Stimulated activated CD4-positive, alpha-beta T cell treated with anti-CD3 and anti-CD28 coated beads, TNF-alpha, amount 100 ng/mL, for 24 hours (primary cell): ENCODE measurements at places on chromosomes 12 and 14.

DNA sequence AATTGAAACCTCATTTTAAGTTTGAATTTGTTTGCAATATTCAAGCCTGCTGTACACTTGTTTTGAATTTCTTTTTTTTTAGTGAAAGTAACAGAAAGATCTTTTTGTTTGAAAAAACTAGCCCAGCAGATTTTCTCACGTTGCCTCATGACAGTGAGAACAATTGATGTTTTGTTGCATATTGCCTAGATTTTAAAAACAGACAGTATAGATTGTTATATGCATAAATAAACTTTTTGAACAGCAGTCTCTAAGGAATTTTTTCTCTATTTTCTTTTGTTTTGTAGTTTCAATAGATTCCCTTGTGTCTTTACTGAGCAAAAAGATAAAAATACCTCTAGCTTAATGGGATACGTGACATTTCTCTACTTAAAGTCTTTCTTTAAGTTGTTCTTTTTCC is 15.4 kb downstream of the OR6C6 start:
- no peak for DNase-seq

DNA sequence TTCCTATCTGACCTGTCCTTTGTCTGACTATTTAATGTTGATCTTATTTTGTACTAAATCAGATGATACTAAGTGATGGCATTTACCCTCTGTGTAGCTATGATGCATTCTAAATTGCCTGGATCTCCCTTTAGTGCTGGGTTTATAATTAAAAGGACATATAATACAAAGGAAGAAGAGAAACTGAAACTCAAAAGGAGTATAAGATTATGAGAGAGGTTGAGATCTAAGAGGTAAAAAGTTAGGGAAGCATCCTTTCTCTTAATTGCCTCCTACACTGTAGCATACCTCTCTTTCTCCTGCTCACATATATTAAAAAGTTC is 86.9 kb upstream of the MON2 start:
- no peak for DNase-seq

DNA sequence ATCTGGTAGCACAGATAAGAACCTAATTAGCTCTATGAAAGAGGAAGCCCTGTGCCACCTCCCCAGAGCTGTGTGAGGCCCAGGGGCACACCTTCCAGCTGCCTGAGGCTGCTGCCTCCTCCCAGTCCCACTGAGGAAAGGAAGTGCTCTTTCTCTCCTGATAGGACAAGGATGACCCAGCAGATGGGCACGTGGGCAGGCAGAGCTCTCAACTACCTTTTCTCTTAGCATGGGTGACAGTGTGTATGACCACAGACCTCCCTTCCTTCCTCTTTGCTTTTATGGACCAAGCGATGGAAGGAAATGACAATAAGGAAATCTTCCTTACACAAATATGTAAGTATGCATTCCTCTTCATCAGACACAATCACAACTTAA is 127.6 kb upstream of the AMIGO2 start:
- DNase-seq: no peak

DNA sequence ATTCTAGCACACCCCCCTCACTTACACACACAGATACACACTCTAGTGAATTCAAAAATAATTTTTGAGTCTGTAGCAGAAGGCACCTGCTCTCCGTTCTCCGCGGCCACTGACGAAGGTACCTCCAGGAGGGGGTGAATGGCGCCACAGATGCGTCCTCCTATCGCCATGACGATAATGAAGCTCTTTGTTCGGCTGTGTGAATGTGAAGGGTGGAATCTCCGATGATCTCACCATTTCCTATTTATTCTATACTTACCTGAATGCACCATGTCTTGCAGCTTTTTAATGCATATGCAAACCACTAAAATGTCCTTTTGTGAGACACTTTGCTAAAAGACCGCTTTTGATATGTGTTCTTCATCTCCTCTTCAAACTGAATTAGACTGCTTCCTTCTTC is 162.7 kb downstream of the EGLN3 start:
- no peak for DNase-seq

DNA sequence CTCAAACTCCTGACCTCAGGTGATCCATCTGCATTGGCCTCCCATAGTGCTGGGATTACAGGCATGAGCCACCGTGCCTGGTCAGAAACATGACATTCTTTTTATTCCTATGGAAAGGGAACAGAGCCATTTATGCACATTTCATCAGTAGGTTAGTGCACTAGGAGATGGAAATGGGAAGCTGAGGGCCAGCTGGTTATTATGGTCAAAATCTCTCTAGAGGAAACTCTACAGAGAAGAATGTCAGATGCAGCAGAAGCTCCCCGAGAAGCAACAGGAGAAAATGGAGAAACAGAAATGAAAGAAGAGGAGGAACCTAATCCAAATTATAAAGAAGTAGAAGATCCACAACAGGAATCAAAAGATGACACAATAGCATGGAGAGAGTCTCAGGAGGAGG is 2.7 kb downstream of the CFAP251 start:
- no peak for DNase-seq

DNA sequence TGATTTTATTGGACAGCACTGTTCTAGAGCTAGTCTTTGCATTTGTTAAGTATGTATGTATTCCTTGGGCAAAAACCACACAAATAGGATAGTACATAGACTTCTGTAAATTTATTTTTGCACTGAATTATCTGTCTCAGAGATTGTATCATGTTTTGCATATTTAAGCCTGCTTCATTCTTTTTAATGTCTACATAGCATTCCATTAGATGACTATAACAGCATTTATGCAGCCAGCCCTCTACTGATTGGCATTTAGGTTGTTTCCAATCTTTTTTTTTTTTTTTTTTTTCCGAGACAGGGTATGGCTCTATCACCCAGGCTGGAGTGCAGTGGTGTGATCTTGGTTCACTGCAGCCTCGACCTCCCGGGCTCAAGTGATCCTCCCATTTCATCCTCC is 34.5 kb downstream of the SYNDIG1L start:
- DNase-seq: no peak

DNA sequence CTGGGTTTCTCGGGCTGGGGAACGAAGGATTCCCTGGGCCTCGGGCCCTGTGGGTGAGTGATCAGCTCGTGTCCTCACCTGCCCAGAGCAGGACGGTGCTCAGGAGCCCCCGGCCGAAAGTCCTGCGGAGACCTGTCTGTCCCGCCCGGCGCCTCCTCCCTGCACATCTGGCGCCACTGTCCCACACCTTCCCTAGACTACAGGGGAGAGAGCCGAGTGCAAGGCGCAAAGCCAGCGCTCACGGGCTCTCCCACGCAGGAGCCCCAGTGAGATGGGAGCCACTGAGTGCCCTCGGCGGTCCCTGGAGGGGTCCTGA is 13.1 kb upstream of the TEX22 start:
- DNase-seq: no peak

DNA sequence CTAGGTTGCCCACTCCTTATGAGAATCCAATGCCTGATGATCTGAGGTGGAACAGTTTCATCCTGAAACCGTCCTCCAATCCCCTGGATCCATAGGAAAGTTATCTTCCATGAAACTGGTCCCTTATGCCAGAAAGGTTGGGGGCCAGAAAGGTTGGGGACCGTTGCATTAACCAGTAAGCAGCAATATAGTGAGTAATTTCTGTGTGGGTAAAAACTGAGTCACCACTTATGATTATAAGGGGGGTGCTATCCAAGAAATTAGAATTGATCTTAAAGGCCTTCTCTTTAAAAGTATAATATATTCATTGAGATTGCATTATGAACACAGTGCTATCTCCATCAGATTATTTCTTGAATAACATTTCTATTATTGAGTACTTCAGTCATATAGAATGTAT is 97.2 kb downstream of the PCNX1 start:
- DNase-seq: no peak

DNA sequence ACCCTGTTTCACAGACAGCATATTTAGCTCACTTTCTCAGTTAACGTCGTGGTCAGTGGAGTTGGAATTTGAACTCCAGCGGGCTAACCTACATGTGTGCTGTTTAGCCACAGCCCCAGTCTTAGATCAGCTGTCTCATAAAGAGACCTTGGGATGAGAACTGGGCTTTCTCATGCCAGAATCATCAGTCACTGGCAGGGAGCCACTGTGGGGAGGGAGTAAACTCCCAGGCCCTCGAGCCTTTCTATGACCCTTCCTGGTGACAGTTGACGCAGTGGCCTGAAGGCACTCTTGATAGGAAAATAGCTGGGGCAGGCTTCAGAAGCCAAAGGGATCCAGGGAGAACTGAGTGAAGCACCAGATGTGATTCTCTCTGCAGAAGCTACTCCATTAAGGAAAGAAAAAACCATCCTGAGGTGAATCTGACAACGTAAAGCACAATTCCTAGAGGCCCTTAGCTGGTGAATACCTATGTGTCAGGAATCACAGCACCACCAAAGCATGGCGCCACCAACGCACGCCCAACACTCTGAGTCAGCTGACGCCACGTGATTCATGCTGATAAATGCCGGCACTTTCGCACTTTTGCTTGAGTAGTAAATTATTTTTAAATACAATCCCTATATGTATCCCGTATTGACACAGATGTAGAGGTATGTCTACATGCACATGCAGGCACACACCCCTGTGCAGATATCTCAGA is 279.6 kb upstream of the TMEM132C start:
- no peak for DNase-seq

DNA sequence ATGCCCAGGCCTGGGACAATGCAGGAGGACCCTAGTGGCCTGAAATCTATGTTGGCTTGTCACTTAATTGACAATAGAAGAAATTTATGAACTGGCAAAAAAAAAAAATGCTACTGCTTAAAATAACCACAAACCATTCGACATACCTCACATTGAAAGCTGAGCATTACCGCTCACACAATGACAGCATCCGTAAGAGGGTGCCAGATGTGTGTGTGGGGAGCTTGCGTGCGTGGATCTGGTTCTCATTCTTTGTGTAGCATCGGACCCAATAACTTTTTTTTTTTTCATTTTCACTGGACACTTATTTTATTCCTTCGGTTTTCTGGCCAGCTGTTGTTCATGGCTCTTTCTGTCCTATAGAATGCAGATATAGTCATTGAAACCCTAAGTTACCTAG is 216.7 kb downstream of the VRK1 start:
- no peak for DNase-seq

DNA sequence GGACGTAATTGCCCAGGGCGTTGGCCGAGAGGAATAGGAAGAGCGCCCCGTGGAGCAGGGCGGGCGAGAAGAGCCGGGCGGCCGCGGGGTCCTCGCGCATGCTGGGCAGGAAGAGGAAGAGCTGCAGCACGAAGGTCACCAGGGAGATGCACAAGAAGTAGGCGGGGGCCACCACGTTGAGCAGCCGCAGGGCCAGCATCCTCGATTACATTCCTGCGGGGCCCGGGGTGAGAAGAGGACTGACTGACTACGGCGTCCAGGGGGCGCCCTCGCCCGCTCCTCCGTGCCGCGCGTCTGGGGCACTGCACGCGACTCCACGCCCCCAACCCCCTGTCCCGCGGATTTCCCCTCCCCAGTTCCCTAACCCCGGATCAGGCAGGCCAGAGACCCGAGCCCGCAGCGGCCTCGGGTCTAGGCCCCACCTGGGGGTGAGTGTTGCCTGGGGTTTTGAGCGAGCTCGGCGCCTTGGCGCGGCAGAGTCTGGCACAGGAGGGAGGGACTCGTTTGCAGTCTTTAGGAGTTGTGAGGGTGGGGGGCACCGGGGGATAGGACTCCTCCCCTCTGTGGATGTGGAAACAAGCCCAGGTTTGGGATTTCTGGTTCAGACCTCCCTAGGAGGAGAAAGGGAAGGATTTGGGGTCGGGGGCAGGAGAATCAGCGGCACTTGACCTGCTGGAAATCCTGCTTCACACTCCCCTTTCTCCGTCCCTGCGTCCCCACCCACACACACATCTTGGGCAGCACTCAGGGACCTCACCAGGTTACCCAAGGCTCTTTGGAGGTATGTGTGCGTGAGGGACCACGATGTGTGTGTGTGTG is 1.8 kb downstream of the ZDHHC22 start:
- DNase-seq: peak; percentile 59

- DNase-seq: no peak
These were observed 35.1 kb downstream of the CCDC85C start for GRCh38 chr14:99568567-99569560.

DNA sequence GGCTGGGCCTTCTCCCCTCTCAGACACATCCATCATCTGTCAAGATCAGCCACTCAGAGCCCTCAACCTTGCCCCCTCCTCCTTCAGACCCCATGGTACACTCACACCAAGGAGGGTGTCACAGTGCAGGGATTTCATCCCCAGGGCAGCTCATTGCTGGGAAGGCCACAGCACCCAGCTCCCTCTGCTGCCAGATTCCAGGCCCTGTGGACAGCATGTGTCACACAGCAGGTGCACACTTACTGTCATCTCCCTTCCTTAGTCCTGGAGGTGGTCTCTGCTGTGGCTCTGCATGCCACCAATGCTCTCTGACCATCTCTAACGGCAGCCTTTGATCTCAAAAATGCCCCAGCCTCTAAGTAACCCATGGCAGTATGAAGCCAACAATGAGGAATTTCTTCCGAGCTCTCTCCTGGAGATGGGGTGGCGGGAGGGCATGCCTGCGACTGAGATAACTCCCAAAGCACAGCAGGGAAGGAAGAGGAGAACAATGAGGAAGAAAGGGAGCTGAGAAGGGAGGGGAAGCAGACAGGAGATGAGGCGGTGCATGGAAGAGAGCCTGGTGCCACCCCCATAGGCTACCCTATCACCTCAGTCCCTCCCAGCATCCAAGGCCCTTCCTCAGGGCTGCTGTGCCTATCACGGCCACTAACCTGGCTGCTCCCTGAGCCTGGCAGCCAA is 101.0 kb downstream of the SINHCAF start:
- no peak for DNase-seq

- DNase-seq: no peak
These were observed 2.5 kb upstream of the DACT1 start for GRCh38 chr14:58635091-58635830.

- no peak for DNase-seq
These were observed 164.2 kb downstream of the CHST11 start for GRCh38 chr12:104620837-104621531.

DNA sequence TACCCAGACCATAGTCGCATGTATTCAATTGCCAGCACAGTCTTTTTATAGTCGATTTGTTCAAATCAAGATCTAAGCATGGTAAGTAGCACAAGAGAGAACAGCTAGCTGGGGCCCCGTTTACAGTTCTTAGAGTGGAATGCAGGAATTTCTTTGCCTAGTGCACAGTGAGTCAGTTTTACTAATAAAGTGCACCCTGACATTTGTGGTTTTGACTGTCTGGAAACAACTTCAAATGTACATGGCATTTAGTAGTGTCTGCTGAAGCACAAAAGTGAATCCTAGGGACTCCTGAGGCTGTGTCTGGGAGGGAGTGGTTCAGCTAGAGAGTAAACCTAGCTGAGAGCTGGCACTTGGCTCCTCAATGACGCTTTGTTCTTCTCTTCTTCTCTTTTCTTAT is 64.9 kb downstream of the TMX1 start:
- DNase-seq: no peak

DNA sequence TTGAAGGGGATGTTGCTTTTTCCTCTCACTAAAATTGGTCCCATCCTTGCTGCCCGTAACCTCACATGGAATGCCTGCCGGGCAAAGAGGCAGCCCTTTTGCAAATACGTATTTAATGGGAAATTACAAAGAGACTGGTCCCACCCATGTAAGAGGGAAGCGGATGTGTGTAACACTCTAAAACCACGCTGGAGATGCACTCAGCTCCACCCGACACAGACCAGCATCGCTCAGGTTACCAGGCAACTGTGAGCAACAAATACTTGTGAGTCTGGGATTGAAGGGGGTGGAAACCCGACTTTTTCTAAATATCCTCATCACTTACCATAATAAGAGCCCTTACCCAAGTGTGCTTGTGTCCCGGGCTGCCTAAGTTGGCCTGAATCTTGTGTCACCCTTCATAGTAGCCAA is 47.7 kb downstream of the ELK3 start:
- peak; percentile 43 for DNase-seq
